KBM-7 (cell line): ENCODE measurements at places on chromosomes 13 and 19.

DNA sequence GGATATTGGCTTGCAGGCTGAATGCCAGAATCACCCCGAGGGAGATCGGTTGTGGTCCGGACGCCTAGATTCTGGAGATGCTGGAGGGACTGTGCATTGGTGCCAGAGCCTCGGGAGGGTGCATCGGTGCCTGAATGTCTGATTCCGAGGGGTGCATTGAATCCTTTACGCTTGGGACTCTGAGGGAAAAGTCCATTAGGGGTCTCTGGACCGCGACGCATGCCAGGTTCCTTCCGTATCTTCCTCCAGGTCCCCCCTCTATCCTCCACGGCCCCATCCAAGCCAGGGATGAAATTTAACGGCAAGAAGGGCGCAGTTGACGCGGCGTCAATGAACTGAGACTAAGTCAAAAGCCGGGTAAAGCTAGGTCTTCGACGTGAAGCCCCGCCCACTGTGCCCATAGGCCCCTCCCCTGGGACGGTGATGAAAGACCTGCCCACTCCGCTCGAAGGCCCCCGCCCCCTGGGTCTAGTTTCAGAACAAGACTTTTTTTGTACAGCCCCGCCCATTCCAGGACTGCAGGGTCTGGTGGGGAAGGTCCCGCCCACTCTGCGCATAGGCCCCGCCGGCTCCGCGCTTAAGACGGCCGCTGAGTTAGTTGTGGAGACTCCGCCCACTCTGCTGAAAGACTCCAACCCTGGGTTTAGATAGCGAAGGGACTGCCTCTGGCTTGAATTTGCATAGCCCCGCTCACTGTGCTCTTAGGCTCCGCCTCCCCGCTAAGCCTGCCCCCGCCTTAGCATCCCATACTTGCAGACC, 737 bp downstream of the ZNF575 start:
- peak; percentile 99 for DNase-seq

DNA sequence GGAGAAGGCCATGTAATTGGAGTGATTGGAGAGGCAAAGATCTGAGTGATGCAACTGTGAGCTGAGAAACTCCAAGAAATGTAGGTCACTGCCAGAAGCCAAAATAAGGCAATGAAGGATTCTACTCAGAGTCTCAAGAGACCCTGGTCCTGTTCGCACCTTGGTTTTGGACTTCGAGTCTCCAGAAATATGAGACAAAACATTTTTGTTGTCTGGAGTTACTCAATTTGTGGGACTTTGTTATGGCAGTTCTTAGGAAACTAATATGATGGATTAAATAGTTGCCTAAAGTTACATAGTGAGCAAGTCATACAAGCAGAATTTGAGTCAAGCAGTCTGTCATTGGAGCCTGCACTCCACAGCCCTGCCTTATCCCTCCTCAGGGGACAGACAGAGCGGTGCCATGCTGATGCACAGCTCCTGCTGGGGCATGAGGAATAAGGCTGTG, 104.2 kb downstream of the ITGBL1 start:
- DNase-seq, result no peak

DNA sequence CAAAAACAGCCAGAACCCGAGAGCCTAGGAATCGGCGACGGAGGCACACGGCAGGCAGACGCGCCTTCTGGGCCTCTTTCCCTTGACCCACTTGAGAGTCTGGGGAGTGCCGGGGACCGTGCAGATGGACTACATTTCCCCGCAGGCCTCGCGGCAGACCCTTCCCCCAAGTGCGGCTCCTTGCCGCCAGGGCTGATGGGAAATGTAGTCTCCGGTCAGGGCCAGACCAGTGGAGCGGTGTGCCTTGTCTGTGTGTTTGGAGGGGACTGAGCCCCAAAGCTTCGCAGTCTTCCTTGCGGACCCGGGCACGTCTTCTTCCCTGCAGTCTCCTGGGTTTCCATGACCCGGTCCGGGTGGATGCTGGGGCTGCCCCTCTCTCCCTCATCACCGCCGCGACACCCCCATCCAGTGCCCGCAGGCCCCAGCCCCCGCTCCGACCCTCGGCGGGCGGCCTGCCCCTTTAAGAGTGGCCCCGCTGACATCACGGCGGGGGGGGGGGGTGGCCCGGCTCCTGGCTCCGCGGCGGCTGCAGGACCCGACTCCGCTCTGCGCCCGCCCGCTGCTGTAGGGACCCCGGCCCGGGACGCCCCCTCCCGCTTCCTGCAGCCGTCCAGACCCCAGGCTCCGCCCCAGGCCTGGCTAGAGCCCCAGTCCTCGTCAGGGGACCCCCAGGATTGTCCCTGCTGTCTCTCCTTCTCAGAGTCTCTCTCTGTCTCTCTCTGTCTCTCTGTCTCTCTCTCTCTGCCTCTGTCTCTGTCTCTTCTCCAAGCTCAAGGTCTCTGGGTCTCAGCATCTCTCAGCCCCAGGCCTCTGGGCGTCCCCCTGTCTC, 758 bp upstream of the CACNG7 start:
- peak; percentile 21 for DNase-seq

DNA sequence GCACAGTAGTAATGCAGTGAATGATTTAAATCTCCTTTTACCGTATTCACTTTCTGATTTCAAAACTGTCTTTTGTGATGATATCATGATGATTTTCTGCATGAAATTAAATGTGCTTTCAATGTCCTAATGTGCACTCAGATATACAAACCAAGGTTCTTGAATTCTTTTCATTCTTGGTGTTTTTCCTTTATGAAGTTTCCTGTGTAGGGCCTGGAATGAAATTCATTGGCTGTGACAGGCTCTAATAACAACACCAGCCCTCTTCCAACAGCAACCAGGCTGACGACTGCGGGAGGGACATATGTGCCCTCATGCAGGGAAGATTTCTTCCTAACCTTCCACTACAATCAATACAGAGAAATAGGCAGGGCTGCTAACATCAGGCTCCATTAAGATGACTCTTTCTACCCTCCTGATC, 1052.0 kb downstream of the DIAPH3 start:
- no peak for DNase-seq

- DNase-seq, result peak; percentile 40
Measured at GRCh38 chr19:48560095-48560530, 8.1 kb downstream of the SULT2B1 start.

DNA sequence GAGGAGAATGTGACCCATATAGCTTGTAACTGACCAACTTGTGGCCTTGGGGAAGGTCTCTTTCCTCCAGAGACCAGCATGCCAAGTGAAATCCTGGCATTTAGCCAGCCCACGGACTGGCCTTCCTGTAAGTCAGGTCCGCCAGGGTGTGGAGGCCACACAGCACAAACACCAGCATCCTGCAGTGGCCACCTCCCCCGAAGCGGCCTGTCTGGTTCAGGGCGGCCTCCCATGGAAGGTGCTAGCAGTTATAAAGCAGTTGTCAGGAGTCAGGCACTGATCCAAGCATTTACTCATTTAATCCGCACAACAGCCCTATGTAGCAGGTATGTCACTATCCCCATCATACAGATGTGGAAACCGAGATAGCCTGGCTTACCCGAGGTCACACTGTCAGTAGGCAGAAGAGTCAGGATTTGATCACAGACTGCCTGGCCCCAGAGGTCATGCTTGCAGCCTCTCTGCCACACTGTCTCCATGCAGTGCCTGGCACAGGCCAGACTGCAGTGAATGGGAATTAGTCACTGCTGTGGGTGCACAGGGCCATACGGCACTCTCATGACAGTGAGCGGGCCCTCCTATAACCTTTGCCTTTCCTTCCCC, 36.7 kb downstream of the CAPN12 start:
- DNase-seq, result no peak

- DNase-seq, result peak; percentile 86
Measured at GRCh38 chr19:11091703-11092153, 2.5 kb downstream of the LDLR start.

DNA sequence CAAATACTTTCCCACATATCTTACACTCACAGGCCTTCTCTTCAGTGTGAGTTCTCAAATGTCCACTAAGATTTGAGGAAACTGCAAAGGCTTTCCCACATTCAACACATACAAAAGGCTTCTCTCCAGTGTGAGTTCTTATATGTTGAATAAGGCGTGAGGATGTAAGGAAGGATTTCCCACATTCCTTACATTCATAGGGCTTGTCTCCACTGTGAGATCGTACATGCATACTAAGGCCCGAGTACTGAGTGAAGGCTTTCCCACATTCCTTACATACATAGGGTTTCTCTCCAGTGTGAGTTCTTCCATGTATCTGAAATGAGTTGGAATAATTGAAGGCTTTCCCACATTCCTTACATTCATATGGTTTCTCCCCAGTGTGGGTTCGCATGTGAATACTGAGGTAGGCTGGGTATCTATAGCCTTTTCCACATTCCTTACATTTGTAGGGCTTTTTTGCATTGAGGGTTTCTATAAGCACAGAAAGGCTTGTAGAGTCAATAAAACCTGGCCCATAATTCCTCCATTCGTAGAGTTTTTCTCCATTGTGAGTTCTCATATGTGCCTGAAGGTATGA, 9.6 kb downstream of the ZNF426 start:
- DNase-seq, result peak; percentile 33

- peak; percentile 74 for DNase-seq
Measured at GRCh38 chr19:10408511-10409283, 5.4 kb upstream of the CDC37 start.

- no peak for DNase-seq
Measured at GRCh38 chr19:35669974-35670373, 3.7 kb downstream of the UPK1A start.

DNA sequence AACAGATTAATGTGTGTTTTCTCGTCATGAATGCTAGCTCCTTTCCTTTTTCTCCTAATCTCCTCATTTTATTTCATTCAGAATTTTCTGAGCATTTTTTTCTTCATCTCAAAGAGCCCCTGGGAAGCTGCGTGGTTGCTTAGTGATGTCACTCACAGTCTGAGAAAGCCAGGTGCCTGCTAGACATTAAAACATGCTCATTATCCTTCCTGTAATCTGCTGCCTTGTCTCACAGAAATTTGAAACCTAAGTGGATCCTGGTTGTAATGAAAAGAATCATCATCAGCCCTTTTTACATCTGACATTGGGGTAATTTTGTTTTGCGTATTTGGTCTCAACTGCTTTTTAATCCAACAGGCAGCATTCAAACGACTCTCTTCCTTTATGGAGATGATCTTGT, 108.2 kb upstream of the RNF113B start:
- no peak for DNase-seq

DNA sequence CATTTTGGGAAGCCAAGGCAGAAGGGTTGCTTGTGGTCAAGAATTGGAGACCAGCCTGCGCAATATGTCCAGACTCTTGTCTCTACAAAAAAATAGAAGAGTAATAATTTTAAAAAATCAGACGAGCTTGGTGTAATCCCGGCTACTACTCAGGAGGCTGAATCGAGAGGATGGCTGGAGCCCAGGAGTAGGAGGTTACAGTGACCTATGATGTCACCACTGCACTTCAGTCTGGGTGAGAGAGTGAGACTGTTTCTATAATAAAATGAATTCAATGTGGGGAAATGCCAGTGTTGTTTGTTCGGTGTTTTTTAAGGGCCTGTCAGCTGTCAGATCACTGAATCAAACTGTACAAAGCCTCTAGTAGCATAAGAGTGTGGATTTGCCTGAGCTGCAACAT, 1.2 kb upstream of the FBXL3 start:
- no peak for DNase-seq

GRCh38 chr13:27370305-27370872, 54.0 kb upstream of the GTF3A start:
- no peak for DNase-seq

GRCh38 chr13:40428354-40428753, 238.1 kb downstream of the FOXO1 start:
- no peak for DNase-seq

- no peak for DNase-seq
Measured at GRCh38 chr19:34313188-34313587, 51.8 kb upstream of the GPI start.

DNA sequence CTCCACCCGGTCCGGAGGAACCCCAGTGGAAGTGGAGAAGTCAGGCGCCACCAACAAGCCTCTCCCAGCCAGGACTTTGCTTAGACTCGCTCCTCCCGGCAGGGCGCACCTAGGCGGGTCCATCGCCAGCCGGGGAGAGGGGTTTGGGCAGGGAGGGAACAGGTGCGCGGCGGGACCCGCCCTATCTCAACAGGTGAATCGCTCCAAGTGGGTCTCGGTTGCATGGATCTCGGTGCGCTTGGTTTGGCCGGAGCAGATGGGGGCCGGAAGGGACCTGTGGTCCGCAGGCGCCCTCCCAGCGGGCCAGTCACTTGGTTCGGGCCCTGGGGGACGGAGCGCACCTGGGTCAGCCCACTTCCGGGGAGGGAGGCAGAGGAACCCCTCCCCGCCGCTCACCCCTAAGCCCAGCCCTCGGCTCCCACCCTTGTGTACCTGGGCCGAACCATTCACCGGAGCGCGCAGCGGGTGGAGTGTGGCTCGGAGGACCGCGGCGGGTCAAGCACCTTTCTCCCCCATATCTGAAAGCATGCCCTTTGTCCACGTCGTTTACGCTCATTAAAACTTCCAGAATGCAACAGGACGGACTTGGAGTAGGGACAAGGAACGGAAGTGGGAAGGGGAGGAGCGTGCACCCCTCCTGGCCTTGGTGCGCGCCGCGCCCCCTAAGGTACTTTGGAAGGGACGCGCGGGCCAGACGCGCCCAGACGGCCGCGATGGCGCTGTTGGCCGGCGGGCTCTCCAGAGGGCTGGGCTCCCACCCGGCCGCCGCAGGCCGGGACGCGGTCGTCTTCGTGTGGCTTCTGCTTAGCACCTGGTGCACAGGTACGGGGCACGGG, at the start of gene LSR:
LSR (plus strand) TSS at position 693 of the 836 bp plus-strand sequence; CDS start at position 714, 21 bp downstream.
- no peak for DNase-seq

GRCh38 chr13:38044067-38044466, 174.5 kb upstream of the TRPC4 start:
- no peak for DNase-seq

GRCh38 chr13:24286624-24287023, 22.8 kb upstream of the C1QTNF9 start:
- no peak for DNase-seq

GRCh38 chr13:97256343-97256783, 34.2 kb downstream of the MBNL2 start:
- DNase-seq, result no peak

DNA sequence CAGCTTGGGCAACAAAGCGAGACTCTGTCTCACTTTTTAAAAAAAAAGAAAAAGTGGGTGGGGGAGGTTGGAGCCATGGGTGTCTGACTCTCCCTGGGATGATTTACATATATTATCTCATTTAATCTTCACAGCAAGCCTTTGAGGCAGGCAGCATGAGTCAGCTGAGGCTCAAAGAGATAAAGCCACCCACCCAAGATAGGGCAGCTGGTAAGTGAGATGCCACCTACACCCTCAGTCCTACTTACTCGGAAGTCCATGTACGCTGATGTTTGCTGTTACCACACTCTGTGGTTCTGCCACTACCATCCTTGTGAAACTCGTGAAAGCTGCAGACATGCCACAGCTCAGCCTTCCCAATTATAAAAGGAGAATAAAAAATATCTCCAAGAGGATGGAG, 142.0 kb upstream of the TSHZ3 start:
- no peak for DNase-seq

GRCh38 chr13:32191452-32191998, 123.6 kb downstream of the ZAR1L start:
- DNase-seq, result no peak

DNA sequence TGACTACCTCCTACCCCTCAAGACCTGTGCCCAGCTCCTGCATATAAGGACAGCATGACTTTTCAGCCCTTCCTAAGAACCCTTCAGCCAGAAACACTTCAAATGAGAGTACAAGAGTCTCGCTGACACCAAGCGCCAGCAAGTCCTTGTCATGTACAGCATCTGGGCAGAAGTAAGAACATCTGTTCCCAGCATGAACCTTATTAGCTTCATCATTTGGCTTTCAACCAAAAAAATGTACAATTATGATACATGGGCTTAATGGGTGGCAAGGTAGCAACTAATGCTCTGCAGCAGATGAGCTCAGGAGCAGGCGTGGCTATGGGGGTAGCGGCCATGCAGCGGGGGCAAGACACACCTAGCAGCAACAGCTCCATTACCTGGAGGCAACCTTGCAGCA, 487.6 kb downstream of the COG6 start:
- DNase-seq, result no peak

- DNase-seq, result no peak
Measured at GRCh38 chr13:42354241-42355091, 82.5 kb downstream of the AKAP11 start.
